ENCODE measurements at places on chromosomes 3 and 15. TPM values are rescaled to one million over a fixed set of nuclear protein-coding genes. Genes with fewer than 3 reads are reported as not detected.

Gene PTPN23
- total RNA-seq, result 20.5 TPM

Gene IL5RA
- not detected for total RNA-seq

Gene GABRR3
- not detected for total RNA-seq

Gene SCAPER
- 1.3 TPM for total RNA-seq

Gene CLDND1
- 57.8 TPM for total RNA-seq

Gene GRM2
- total RNA-seq, result not detected

Gene MYL3
- 0.22 TPM for total RNA-seq
